ENCODE measurements at places on chromosomes 11 and 22. TPM values are rescaled to one million over a fixed set of nuclear protein-coding genes. Genes with fewer than 3 reads are reported as not detected.

DNA sequence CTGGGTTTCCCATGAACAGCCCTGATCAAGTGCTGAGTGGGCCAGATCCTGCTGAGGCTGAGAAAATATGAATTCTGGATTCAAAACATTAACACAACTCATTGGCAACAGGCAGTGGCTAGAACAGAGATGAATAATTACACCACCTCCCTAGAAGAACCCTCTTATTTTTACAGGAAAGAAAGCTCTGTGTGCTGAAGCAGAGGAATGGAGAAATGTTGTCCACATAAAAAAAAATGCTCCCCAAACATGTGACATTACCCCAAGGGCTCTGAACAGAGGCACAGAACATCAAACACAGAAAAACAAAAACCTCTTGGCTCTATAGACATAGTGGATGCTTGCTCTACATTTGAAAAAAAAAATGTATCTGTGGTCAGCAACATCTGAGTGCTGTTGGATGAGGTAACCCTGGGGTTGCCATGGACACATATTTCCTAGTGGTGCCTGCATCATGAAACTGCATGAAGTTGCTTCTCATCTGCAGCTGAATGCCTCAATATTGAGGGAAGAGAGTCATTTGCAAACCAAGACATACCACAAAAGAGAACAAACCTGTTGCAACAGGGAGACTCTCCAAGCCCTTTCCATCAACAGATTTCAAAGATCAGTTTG lies 98.8 kb downstream of the SNX19 start:
- no peak overlapping the region for H3K4me3 ChIP-seq
- no peaks in the 10 kb centered on the region for H3K36me3 ChIP-seq
- no peak overlapping the region for H3K27ac ChIP-seq
- DNase-seq = no peak
- no peaks in the 10 kb centered on the region for H3K4me1 ChIP-seq

DNA sequence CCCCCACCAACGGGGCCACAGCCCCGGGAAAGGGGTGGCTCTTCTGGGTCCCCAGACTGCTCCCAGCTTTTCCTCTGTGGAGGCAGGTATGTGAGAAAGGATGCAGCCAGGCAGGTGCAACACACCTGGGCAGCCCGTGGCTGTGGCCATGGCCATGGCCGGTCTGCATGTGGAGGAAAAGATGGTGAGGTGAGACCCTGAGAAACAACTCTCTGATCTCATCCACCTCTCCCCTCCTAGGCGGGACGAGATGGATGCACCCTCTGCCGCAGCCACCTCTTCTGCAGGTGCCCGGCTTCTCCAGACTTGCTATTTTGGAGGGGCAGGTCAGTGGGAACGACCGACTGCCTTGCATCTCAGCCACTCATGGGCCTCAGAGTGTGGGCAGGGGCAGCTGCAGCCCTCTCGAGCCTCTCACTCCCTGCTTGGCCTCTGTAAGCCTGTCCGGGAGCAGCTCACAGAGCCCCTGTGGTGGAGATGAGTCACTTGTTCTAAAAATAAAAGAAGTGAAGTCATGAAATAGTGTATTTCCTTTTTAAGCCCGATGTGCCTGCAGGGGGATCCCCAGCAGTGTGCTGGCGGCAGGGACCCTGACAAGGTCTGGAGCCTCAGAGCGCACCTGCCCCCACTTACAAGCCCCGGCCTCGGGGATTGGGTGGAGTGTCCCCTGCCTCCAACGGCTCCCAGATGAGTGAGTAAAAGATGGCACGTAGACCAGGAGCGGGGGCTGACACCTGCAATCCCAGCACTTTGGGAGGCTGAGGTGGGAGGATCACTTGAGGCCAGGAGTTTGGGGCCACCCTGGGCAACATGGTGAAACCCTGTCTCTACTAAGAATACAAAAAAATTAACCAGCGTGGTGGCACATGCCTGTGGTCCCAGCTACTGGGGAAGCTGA lies 10.7 kb downstream of the SMIM38 start:
- H3K4me1 ChIP-seq = no peaks in the 10 kb centered on the region
- peak overlapping the region; percentile 0 for H3K4me3 ChIP-seq
- no peaks in the 10 kb centered on the region for H3K36me3 ChIP-seq
- no peak overlapping the region for H3K27ac ChIP-seq

The P2RY2 gene
- total RNA-seq = 6.6 TPM

DNA sequence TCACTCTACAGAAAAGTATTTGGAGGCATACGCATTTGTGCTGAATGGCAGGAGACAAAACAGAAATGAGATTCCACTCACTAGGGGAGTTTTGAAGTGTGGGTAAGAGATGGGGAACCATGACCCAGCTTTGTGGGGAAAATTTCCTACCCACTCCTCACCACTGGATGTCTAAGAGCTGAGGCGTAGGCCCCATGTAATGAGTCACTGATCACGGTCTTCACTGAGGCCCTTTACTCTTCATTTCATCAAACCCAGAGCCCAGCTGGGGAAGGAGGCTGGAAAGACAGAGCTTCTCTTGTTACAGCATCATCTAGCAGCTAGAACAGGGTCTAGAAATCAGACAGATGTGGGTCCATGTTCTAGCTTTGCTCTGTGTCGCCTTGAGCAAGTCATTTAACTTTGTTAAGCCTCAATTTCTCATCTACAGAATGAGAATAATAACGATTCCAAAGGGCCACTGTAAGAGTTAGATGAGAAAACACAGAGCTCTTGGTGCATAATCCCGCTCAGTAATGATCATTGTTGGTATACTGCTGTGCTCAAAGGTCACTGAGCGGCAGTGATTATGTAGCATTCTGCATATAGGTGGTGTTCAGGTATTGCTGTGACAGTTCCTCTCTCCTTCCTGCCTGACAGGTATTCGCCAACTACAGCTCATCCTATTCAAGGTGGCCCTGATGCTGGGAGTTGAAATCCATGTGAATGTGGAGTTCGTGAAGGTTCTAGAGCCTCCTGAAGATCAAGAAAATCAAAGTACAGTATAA lies 97.2 kb downstream of the MICAL2 start:
- H3K27me3 ChIP-seq = no peaks in the 10 kb centered on the region
- H3K4me3 ChIP-seq = no peak overlapping the region
- no peaks in the 10 kb centered on the region for H3K4me1 ChIP-seq

GRCh38 chr22:24812950-24813775 lies 7.2 kb downstream of the SGSM1 start:
- no peaks in the 10 kb centered on the region for H3K36me3 ChIP-seq
- H3K27me3 ChIP-seq = no peaks in the 10 kb centered on the region
- no peak overlapping the region for H3K4me3 ChIP-seq
- no peak overlapping the region for H3K27ac ChIP-seq

The SMTNL1 gene
- total RNA-seq = not detected

The TRIM68 gene
- 3.3 TPM for total RNA-seq

GRCh38 chr11:121741761-121742361 lies 289.1 kb upstream of the SORL1-AS1 start:
- H3K36me3 ChIP-seq = no peaks in the 10 kb centered on the region
- peak overlapping the region; percentile 70 for H3K27ac ChIP-seq
- H3K4me1 ChIP-seq = no peaks in the 10 kb centered on the region
- no peak overlapping the region for H3K4me3 ChIP-seq

The CNGA4 gene
- not detected for total RNA-seq

DNA sequence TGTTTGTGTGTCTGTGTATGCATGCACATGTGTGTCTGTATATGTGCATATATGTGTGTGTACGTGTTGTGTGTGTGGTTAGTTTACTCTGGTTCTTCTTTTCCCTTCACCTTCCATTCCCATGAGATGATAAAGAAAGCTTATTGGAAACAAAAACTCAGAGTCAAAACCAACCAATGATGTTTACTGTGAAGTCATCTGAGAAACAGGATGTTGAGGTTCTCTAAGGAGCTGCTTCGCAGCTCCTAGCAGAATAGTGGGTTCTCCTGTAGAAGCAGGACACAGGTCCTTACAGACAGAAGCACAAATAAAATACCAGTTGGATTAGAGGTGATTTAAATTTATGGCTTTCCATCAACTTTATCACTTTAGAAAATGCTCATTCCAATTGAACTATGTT lies 256.1 kb upstream of the PLET1 start:
- no peak overlapping the region for H3K27ac ChIP-seq
- DNase-seq = no peak
- H3K4me3 ChIP-seq = no peak overlapping the region
- H3K27me3 ChIP-seq = no peaks in the 10 kb centered on the region
- no peaks in the 10 kb centered on the region for H3K4me1 ChIP-seq

DNA sequence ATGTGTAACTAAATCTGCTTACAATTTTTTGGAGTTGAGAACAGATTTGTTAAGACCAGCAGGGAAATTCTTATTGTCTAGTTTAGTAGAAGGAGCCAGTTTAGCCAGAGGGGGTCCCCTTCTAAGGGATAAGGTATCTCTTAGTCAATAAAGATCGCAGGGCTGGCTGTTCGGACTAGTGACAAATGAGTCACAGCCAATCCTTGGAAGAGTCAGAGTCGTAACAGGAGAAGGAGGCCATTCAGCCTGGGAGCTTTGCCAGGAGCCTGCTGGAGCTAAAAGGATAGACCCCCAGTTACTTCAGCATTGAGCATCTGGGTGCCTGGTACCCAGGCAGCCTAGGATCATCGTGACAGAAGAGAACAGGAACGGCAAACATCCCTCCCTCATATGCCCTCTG lies 191.6 kb upstream of the ARHGAP20 start:
- no peaks in the 10 kb centered on the region for H3K27me3 ChIP-seq
- H3K36me3 ChIP-seq = no peaks in the 10 kb centered on the region
- no peak overlapping the region for H3K27ac ChIP-seq
- H3K4me3 ChIP-seq = no peak overlapping the region
- H3K4me1 ChIP-seq = no peaks in the 10 kb centered on the region

GRCh38 chr11:78418584-78419211 lies 1.1 kb upstream of the GAB2 start:
- no peaks in the 10 kb centered on the region for H3K36me3 ChIP-seq
- peaks cover 23% of the 10 kb centered on the region for H3K4me1 ChIP-seq
- H3K27ac ChIP-seq = peak overlapping the region; percentile 91
- no peaks in the 10 kb centered on the region for H3K27me3 ChIP-seq
- DNase-seq = no peak

The LAYN gene
- 4.2 TPM for total RNA-seq

The TCIRG1 gene
- total RNA-seq = 533 TPM

The OR51I1 gene
- total RNA-seq = not detected

The KDM4E gene
- total RNA-seq = not detected

- no peak for DNase-seq
- no peak overlapping the region for H3K27ac ChIP-seq
- no peaks in the 10 kb centered on the region for H3K4me1 ChIP-seq
- H3K4me3 ChIP-seq = no peak overlapping the region
Observed at GRCh38 chr11:44140372-44140771, 44.9 kb downstream of the EXT2 start.

DNA sequence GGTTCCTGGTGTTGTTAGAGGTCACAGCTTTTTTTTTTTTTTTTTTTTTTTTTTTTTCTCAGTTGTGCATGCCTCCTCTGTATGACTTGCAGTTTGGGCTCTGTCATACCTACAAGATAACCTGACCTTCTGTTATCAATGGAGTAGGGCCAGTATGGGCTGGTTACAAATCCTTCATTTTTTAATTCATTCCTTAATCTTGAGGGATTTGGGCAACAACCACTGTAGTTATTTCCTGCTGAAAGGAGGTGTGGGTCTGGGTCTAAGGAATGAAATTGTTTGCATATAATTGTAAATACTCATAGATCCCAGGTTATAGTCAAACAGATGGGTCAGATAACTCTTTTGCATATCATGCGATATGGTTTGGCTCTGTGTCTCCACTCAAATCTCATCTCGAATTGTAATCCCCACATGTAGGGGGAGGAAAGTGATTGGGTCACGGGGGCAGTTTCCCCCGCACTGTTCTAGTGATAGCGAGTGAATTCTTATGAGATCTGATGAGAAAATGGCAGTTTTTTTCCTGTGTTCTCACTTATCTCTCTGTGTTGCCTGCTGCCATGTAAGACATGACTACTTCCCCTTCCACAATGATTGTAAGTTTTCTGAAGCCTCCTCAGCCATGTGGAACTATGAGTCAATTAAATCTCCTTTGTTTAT lies 14.1 kb upstream of the GLYAT start:
- no peak for DNase-seq
- H3K4me3 ChIP-seq = no peak overlapping the region
- H3K27me3 ChIP-seq = no peaks in the 10 kb centered on the region
- H3K27ac ChIP-seq = no peak overlapping the region
- H3K4me1 ChIP-seq = no peaks in the 10 kb centered on the region
- H3K36me3 ChIP-seq = no peaks in the 10 kb centered on the region

All from Peyer's patch (tissue), 4 donors.